G401 (cell line): ENCODE measurements at places on chromosomes 1 and 21. TPM values are rescaled to one million over a fixed set of nuclear protein-coding genes. Genes with fewer than 3 reads are reported as not detected.

DNA sequence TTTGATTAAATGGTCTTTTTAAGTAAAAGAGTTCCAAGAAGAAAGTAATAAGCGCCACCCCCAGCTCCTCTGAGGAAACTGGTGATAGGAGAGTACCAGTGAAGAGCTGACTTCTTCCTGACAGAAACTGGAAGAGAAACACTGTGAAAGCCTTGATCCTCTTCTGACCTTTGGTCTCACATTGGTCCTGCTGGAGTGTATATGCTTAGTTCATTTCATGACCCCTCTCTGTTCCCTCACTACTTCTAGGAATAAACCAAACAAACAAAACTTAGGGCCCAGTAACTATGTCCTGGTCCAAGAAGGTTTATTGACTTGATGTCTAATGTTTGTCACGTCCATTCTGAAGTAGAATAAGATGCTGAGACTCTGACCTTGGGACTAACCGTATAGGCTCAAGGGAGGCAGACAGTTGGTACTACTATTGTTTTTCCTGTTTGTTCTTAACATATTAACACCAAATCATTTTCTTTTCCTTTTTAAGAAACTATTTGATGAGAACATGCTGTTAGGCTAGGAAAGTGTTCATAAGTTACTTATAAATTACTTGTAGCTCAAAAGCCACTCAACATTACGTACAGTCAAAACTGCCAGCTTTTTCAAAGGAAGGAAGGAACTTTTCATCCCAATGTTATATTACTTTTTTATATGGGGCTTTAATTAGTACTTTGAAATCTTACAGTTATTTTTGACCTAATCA lies 57.9 kb downstream of the MIER1 start:
- DNase-seq = no peak

DNA sequence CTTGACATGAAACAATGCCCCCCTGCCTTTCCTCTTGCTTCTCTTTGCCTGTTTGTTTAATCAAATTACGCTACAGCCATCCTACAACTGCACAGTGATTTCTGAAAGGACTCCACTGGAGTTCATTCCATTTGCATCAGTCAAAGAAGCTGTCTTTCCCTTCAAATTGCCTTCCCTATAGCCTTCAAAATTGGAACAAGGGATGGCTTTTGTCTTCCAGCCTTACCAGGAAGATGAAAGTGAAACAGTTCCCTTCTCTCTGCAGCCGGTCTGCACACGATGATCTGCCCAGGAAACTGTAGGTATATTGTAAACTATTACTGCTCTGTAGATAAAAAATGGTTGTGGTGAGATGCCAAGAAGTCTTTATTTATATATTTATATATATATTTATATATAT lies 65.6 kb upstream of the ETS2 start:
- no peak for DNase-seq

- DNase-seq = no peak
Measured at GRCh38 chr21:29396951-29397455, 98.3 kb downstream of the BACH1 start.

DNA sequence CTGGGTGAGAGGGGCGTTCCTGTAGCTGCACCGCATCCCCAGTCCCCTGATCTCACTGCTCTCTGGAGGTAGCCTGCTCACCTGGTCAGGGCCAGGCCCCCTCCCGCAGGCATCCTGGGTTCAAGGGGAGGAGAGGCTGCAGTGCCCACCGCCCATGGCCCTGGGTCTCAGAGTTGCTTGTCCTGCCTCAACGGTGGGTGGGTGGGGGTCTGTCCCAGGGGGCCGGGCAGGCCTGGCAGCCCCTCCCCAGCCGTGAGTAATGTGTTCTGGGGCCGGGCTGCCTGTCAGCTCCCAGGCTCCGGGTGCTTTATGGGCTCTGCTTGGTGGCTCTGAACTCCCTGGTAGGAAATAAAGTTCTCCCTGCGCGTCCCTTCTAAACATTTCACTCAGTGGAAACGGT lies 126.9 kb downstream of the CASZ1 start:
- no peak for DNase-seq

RPTN gene
- total RNA-seq = not detected in 2 replicates

KRTAP13-2 gene
- not detected in 2 replicates for total RNA-seq

GRCh38 chr1:52332411-52332810 lies 33.6 kb downstream of the CC2D1B start:
- DNase-seq = no peak
